ENCODE measurements at places on chromosomes 13 and 19.

- DNase-seq: peak; percentile 69
Measured at GRCh38 chr19:3163230-3163886, 15.2 kb upstream of the S1PR4 start.

DNA sequence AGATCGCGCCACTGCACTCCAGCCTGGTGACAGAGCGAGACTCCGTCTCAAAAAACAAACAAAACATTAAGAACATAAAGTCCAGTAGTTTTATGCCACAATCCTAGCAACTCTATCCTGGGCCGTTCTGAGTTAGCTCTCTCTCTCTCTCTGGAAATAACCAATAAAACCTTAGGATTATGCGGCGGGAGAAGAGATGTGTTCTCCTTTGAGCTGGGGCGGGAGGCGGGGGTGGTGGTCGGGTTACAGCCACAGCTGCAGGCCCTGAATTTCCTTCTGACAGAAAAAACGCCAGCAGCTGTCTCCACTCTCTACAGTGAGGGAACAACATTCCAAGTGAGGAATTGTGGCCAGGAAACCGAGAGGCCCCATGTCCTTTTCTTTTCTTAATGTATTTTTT is 9.1 kb upstream of the PNMA8A start:
- DNase-seq: no peak

DNA sequence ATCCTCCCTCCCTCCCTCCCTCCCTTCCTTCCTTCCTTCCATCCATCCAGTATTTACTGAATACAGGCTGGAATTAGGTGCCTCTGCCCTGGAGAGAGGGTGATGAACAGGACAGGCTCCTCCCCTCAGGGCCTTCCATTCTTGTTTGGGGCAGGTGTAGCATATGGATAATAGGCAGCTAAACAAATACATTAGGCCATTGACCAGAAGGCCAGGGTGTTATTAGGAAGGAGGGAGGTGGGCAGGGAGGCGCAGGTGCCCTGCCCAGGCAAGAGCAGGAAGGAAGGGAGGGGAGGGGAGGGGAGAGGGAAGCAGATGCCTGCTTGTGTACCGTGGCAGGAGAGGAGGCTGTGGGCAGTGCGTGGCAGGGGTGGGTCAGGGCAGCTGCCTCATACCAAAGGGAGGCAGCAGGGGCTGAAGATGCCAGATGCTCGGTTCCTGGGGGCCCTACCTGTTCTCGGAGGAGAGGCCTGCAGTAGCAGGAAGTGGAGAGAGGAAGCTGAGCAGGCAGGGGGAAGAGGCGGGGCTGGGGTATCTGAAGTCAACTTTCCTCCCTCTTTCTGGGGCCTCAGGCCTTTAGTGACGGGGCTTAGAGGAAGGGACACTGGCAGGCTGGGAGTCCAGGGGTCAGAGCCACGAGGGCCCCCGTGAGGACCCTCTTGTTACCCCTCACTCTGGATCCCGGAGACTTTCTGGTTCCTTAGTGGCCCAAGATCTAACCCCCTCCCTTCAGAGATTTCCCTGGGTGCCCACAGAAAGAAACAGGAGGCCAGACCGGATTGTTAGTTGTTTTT is at the start of gene RINL:
TSS of gene RINL (minus strand) at position 495 of the 794 bp plus-strand sequence. CDS start 1,533 bp downstream, outside the sequence.
- DNase-seq: peak; percentile 71

GRCh38 chr13:63198071-63198470 is 1782.4 kb upstream of the PCDH20 start:
- no peak for DNase-seq

DNA sequence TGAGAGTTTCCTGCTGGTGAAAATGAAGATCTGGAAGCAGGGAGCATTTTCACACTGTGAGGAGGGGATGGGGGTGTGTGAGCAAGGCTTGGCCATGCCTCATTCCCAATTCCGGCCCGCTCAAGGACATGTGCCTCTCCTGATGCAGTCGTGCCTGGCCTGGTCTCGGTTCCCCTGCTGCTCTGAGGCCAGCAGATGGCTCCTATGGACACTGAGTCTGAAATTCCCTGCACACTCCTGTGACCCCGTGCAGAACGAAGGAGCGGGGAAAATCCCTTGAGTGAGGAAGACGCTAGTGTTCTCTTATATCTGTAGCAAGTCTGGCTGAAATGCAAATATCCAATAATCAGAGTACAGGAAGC is 363 bp upstream of the ZNF763 start:
- DNase-seq: peak; percentile 11

DNA sequence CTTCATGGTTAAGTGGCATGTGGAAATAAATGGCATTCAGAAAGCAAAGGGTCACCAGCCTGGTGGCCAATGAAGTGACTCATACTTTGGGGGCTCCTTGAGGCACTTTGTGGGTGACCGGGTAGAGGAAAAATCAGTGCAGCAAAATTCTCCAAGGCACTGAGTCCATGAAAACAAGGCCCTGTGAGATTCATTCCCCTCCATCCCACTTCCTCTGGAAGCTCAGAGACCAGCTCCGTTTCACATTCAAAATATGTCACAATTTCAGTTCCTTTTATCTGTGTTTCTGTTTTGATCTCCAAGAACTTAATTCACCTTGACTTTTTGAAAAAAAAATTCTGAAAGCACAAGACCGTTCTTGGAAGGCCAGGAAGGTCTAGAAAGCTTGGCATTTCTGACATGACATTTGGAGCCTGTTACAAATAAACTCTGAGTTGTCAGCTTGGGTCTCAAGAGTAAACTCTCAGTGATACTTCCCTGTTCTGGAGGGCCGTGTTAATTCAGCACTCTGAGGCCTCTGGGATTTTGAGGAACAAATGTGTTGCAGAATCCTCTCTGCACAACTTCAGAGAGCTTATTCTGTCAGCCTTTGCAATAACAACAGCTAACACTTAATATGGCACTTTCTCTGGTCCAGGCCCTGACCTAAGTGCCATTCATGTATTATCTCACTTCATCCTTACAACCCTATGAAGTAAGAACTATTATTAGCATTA is 6.8 kb downstream of the CYSLTR2 start:
- no peak for DNase-seq

DNA sequence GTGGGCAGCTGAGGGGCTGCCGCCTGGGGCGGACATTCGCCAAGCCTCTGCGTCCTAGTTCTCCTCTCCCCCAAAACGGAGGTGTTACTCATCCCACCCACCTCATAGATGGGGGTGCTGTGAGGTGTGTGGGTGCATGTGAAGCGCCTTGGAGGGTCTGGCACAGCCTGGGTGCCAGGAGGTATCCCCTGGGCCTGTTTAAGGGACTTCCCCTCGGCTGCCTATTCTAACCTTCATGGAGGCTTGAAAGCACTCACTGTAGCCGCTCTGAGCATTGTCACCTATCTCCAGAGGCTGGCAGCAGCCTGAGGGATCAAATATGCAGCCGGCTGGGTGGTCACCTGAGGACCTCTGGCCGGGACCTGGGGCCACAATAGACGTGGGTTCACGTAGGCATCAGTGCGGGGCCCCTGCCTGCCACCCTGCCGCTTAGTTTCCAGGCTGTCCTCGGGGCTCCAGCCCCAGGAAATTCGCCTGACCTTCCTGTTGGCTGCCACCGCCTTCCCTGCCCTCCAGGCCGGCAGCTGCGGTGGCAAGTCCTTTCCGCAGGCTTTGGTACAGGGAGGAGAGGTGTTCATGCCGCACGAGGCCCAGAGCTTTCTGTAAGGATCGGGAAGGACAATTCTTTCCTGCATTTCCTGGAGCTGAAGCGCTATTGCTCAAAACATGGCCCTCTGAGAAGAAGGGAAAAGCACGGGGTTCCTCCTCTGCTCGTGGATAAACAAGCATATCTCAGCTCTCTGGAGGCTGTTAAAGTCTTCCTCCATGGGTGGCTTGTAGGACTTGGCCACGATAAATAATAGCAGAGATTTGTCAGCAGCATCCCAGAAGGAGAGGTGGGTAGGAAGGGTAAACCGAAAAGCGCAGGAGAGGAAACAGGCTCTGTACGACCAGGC is 4.6 kb downstream of the COL4A2 start:
- DNase-seq: no peak

GRCh38 chr19:52946322-52947310 is 16.1 kb downstream of the ZNF816 start:
- no peak for DNase-seq

DNA sequence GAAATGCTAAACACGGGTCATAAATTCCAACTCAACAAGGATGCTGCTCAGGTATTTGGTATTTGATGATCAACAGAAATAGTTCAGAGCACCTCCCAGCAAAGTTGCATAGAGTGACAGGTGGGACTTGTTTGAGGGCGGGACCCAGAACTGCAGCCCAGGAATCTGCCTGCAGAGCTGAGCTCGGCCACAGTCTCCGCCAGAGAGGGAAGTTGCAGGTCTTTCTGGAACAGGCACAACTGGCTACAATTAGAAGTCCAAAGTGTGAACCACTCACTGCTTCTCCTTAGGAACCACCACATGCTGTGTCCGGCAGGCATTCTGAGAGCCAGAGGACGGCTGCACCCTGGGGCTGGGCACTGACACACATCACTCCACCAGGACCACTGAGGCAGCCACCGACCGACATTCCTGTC is 1.1 kb downstream of the SLC15A1 start:
- DNase-seq: no peak

GRCh38 chr13:50586414-50587083 is 256.9 kb downstream of the DLEU7 start:
- no peak for DNase-seq

DNA sequence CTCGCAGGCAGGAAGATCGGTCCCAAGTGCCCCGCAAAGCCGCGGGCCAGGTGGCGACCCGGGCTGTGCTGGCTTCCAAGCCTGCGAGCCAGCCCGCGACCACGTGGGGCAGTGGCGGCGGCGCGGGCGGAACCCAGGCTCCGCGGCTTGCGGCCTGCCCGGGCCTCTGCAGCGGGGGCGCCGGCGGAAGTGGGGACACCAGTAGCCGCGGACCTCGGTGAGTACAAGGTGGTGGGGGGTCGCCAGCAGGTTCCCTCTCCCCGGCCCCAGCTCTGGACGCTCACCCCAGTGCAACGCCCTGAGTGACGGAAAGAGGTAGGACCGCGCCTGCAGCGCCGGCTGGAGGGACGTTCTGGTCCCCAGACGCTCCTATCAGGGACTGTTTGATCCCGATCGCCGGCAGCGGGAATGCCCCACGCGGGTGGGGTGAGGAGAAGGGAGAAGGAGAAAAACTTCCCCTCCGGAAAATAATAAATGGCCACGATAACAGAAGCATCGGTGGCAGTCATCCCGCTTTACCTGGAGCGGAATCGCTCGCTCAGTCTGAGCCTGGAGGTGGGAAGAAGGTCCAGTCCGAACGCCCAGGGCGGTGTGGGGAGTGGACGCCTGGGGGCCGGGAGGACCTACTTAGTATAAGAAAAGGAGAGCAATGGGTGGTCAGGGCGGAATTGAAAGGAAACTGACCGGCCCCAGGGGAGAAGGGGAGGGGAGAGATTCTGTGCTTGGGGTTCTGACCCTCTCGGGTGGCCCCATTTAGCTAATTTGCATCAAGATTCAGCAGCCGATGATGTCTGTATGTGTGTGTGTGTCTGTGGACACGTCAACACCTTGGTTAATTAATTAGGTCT is at the start of gene GEMIN7:
TSS of gene GEMIN7 (plus strand) at position 198 of the 848 bp plus-strand sequence. CDS start 10,855 bp downstream, outside the sequence.
- peak; percentile 85 for DNase-seq

DNA sequence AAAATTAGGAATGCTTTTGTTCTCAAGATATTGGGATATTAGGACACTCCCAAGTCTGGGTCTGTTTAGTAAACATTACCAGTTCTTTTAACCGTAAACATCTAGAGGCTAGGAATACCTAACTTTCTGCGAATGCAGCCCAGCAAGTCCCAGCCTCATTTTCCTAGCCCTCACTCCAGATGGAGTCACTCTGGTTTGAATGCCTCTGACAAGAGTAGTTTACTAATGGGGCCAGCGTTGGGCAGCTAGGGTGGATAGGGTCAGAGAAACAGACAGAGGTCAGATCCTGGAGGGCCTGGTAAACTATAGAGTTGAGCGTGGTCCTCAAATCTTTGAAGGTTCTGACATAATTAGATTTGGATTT is 53.6 kb downstream of the WDFY2 start:
- DNase-seq: no peak

DNA sequence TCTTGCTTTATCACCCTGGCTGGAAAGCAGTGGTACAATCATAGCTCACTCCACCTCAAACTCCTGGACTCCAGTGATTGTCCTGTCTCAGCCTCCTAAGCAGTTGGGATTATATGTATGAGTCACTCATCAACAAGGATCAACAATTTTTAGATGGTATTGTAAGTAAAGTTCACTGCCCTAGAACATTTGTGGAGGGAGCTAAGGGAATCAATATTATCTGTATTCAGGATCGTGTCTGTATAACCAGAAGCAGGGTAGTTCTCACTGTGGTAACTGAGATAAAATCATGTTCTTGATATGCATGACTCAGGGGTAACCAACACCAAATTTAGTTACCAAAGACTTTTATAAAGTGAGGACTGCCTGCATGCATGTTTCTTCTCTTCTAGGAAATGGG is 27.0 kb downstream of the ZMYM5 start:
- DNase-seq: no peak

- no peak for DNase-seq
Measured at GRCh38 chr19:15254547-15254946, 22.3 kb upstream of the EPHX3 start.

- DNase-seq: no peak
Measured at GRCh38 chr13:85009447-85009846, 789.8 kb downstream of the SLITRK6 start.

- DNase-seq: no peak
Measured at GRCh38 chr19:13120817-13121216, 2.8 kb downstream of the NACC1 start.

GRCh38 chr13:53490752-53491151 is 462.1 kb downstream of the OLFM4 start:
- no peak for DNase-seq

DNA sequence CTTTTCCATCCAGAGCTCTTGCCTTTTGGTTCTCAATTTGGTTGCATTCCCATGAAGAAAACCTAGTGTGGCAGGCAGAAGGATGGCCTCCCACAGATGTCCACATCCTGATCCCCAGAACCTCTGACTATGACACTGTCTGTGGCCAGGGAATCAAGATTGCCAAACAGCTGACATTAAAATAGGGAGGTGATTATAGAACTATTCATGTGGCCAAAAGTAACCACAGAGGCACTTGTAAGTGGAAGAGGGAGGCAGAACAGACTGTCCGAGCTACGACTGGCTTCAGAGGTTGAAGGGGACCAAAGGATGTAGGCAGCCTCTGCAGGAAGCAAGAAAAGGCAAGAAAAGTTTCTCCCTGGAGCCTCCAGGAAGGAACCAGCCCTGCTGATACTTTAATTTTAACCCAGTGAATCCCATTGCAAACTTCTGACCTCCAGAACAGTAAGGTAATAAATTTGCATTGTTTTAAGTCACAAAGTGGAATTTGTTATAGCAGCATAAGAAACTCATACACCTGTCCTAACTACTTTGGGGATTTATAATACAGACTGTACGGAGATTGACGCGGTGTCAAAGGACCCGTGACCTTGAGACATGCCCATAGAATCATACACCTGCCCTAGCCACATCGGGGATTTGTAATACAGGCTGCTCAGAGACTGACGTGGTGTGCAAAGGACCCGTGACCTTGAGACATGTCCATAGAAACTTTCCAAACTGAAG is 106.5 kb downstream of the ATP11A start:
- DNase-seq: no peak

DNA sequence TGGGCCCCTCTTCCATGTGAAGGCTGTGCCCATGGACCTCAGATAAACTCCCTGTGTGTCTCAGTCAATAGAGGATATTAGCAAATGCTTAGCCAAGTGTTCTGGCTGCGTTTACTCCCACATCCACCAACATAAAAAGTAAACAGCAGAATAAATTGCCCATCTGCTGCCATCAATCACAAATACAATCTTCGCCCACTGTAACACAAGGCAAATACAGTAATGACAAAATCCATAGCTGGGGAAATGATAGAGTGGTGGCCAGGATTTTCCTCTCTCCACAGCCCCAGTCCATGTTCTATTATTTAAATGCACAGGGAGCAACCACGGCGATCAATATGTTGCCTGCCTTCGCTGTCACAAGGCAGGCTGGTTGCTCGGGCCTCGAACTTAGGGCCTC is 376.5 kb downstream of the UQCRFS1 start:
- no peak for DNase-seq
